ENCODE measurements at places on chromosomes 5 and 9. TPM values are rescaled to one million over a fixed set of nuclear protein-coding genes. Genes with fewer than 3 reads are reported as not detected.

DNA sequence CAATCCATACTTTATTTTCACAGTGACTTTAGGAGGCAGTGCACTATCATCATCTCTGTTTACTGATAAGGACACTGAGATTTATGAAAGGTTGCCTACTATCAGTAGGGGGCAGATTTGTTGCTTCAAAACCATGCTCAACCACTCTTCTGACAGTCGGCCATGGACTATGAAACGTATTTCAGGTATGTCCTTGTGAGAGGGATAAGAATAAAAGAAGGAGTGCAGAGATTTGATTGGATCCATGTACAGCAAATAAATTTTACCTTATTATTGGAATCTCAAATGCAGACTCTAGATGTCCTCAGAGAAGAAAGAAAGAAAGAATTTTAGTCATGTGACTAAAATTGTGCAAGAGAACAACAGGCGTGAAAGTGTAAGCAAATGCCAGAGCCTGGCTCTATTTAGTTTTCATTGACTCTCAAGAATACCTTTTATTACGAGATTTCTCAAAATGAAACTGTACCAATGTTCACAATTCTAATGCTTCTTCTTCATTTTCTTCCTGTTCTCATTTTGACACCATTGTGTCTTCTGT lies 296.6 kb upstream of the RASA1 start:
- DNase-seq = no peak
- peaks cover 7% of the 10 kb centered on the region for H3K4me1 ChIP-seq
- no peaks in the 10 kb centered on the region for H3K36me3 ChIP-seq
- H3K4me3 ChIP-seq = no peak overlapping the region

The PIK3R1 gene
- 60.7 TPM for total RNA-seq

DNA sequence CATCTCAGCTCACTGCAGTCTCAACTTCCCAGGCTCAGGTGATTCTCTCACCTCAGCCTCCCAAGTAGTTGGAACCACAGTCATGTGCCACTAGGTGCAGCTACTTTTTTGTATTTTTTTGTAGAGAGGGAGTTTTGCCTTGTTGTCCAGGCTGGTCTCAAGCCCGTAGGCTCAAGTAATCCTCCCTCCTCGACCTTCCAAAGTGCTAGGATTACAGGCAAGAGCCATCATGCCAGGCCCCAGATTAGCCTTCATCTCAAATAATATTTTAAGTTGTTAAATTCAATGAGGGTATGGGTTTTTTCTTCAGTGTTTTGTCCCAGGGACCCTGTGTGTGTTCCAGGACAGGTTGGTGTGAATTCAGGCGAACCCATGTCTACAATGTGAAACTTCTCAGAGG lies 12.5 kb upstream of the RFESD start:
- no peak for DNase-seq
- H3K27ac ChIP-seq = no peak overlapping the region
- no peaks in the 10 kb centered on the region for H3K36me3 ChIP-seq
- H3K4me3 ChIP-seq = no peak overlapping the region
- H3K27me3 ChIP-seq = no peaks in the 10 kb centered on the region
- peaks cover 15% of the 10 kb centered on the region for H3K4me1 ChIP-seq

GRCh38 chr9:134186471-134187109 lies 22.2 kb upstream of the RNU6ATAC start:
- peak; percentile 50 for DNase-seq
- H3K4me1 ChIP-seq = no peaks in the 10 kb centered on the region
- H3K27me3 ChIP-seq = peaks cover 6% of the 10 kb centered on the region
- H3K4me3 ChIP-seq = no peak overlapping the region
- no peak overlapping the region for H3K27ac ChIP-seq

The RAB3C gene
- total RNA-seq = not detected

GRCh38 chr5:115084246-115084793 lies 85.4 kb downstream of the TRIM36 start:
- no peak overlapping the region for H3K27ac ChIP-seq
- no peaks in the 10 kb centered on the region for H3K36me3 ChIP-seq
- no peak overlapping the region for H3K4me3 ChIP-seq
- no peaks in the 10 kb centered on the region for H3K4me1 ChIP-seq

- H3K4me3 ChIP-seq = no peak overlapping the region
- H3K36me3 ChIP-seq = no peaks in the 10 kb centered on the region
- H3K27me3 ChIP-seq = peaks cover 3% of the 10 kb centered on the region
- no peaks in the 10 kb centered on the region for H3K4me1 ChIP-seq
- no peak for DNase-seq
These were observed 762.3 kb downstream of the PRELID2 start for GRCh38 chr5:145072889-145073288.

The CTXN3 gene
- total RNA-seq = not detected

The CTSV gene
- total RNA-seq = 0.34 TPM

GRCh38 chr5:54895816-54896341 lies 89.5 kb downstream of the ESM1 start:
- no peaks in the 10 kb centered on the region for H3K36me3 ChIP-seq
- peak overlapping the region; percentile 44 for H3K4me3 ChIP-seq
- H3K4me1 ChIP-seq = peaks cover 9% of the 10 kb centered on the region
- no peak overlapping the region for H3K27ac ChIP-seq
- H3K27me3 ChIP-seq = peaks cover 17% of the 10 kb centered on the region
- no peak for DNase-seq

DNA sequence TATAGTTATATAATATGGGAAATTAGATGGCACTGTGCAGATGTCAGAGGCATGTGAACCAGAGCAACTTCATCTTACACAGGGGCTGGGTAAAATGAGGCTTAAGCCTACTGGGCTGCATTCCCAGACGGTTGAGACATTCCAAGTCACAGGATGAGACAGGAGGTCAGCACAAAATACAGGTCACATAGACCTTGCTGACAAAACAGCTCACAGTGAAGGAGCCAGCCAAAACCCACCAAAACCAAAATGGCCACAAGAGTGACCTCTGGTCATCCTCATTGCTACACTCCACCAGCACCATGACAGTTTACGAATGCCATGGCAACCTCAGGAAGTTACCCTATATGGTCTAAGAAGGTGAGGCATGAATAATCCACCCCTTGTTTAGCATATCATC lies 479.4 kb downstream of the TLR4 start:
- H3K36me3 ChIP-seq = no peaks in the 10 kb centered on the region
- no peak overlapping the region for H3K4me3 ChIP-seq
- DNase-seq = no peak
- no peaks in the 10 kb centered on the region for H3K27me3 ChIP-seq
- no peaks in the 10 kb centered on the region for H3K4me1 ChIP-seq

DNA sequence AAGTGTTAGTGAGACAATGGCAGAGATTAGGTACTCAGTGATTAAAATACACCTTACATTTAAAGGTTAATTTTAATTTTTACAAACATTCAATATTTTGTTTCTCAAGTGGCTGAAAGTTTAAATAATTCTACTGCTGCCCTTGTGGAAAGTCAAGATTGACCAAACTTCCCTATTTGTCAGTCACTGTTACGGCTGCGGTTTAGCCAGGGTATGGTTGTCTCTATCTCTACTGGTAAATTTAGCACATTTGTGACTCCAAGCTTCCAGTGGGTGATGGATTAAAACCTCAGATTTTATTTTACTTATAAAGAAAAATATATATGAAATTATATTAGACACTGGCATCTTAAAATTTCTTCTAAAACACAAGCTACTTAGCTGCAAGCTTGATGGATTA lies 368.4 kb downstream of the CDH18 start:
- no peaks in the 10 kb centered on the region for H3K36me3 ChIP-seq
- H3K4me1 ChIP-seq = no peaks in the 10 kb centered on the region
- no peak overlapping the region for H3K27ac ChIP-seq
- no peaks in the 10 kb centered on the region for H3K27me3 ChIP-seq
- no peak for DNase-seq

The NMUR2 gene
- total RNA-seq = not detected

The FOXD4L3 gene
- not detected for total RNA-seq

GRCh38 chr9:75775166-75775565 lies 115.3 kb upstream of the PCSK5 start:
- H3K27me3 ChIP-seq = peaks cover 9% of the 10 kb centered on the region
- no peak overlapping the region for H3K27ac ChIP-seq
- no peak for DNase-seq

DNA sequence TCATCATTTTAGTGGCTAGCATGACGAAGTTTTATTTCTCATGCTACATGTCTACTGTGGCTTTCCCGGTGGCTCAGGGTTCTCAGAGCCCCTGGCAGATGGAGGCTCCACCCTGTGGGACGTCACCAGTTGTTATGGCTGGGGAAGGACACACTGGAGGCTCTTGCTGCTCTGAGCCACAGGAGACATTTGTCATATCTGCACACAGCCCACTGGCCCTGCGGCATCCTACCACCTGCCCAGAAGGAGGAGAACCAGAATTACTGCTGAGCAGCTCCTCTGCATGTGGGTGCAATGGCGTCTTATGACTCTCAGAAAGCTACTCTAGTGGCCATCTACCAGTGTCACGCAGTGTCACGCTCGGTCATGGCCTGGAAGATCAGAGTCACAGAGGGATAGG lies 6.6 kb downstream of the OR13J1 start:
- no peak for DNase-seq
- no peak overlapping the region for H3K4me3 ChIP-seq
- H3K27ac ChIP-seq = no peak overlapping the region

DNA sequence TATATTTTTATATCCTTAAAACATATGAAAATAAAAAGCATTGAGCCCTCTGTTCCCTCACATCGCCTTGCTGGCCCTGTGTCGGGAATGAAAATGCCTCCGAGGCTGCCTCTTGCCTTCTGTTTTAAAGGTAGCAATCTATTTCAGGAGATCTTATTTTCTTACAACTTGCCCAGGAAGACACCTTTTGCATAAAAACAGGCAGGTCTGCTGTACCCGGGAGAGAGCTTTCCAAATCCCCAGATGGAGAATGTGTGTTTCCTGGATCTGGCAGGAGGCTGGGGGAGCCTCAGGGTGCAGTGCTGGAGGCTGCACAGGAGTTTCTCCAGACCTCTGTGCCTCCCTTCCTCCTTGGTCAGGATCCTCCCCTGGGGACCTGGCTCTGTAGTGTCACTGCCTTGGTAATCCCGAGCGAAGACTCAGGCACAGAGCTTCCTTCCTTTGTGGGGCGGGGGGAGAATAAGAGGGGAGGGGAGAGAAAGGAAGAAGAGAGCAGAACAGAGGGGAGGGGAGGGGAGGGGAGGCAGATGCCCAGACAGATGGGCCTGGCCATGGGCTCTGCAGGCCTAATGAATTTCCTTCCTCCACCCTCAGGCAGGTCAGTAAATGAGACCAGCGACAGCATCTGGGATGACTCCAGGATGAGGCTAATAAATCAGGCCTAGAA lies 104.0 kb upstream of the BOD1 start:
- H3K4me3 ChIP-seq = no peak overlapping the region
- H3K36me3 ChIP-seq = no peaks in the 10 kb centered on the region
- peaks cover 13% of the 10 kb centered on the region for H3K27me3 ChIP-seq
- peaks cover 15% of the 10 kb centered on the region for H3K4me1 ChIP-seq

- H3K4me1 ChIP-seq = peaks cover 29% of the 10 kb centered on the region
- DNase-seq = no peak
These were observed 225.2 kb downstream of the GAS1 start for GRCh38 chr9:86721843-86722705.

- H3K27ac ChIP-seq = peak overlapping the region; percentile 32
- H3K36me3 ChIP-seq = peaks cover 22% of the 10 kb centered on the region
- no peak overlapping the region for H3K4me3 ChIP-seq
These were observed 18.9 kb downstream of the SQSTM1 start for GRCh38 chr5:179839328-179840256.

DNA sequence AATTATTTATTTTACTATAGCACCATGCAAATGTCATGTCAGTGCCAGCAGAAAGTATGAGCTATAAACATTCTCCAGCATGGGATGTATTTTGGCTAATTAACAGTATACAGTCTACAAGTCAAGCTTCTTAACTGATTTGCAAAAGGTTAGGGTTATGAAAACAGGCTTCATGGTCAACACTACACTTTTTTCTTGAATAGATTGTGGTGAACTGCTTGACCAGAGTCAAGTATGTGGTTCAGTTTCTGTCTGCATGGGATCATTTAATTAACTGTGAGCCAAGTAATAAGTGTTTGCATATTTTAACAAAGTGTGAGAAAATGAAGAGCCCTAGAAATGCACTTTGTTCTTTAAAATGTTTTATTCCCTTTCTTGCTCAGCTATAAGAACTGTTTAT lies 14.5 kb upstream of the GNAQ start:
- peaks cover 7% of the 10 kb centered on the region for H3K27me3 ChIP-seq
- H3K4me1 ChIP-seq = no peaks in the 10 kb centered on the region
- no peak overlapping the region for H3K27ac ChIP-seq
- no peak for DNase-seq
- no peaks in the 10 kb centered on the region for H3K36me3 ChIP-seq

GRCh38 chr9:76927540-76928240 lies 21.8 kb upstream of the PRUNE2 start:
- no peak for DNase-seq
- H3K27me3 ChIP-seq = peaks cover 11% of the 10 kb centered on the region
- H3K36me3 ChIP-seq = peaks cover 2% of the 10 kb centered on the region

- H3K36me3 ChIP-seq = no peaks in the 10 kb centered on the region
- no peaks in the 10 kb centered on the region for H3K4me1 ChIP-seq
- peaks cover 24% of the 10 kb centered on the region for H3K27me3 ChIP-seq
- no peak overlapping the region for H3K4me3 ChIP-seq
These were observed 622.0 kb upstream of the DAB2 start for GRCh38 chr5:40046792-40047191.

- no peaks in the 10 kb centered on the region for H3K36me3 ChIP-seq
- no peak overlapping the region for H3K27ac ChIP-seq
These were observed 28.8 kb upstream of the CDC23 start for GRCh38 chr5:138241688-138242571.

Measured in chondrocyte (in vitro differentiated cells).